GF-D8 (cell line): ENCODE measurements at places on chromosomes 11 and 22.

DNA sequence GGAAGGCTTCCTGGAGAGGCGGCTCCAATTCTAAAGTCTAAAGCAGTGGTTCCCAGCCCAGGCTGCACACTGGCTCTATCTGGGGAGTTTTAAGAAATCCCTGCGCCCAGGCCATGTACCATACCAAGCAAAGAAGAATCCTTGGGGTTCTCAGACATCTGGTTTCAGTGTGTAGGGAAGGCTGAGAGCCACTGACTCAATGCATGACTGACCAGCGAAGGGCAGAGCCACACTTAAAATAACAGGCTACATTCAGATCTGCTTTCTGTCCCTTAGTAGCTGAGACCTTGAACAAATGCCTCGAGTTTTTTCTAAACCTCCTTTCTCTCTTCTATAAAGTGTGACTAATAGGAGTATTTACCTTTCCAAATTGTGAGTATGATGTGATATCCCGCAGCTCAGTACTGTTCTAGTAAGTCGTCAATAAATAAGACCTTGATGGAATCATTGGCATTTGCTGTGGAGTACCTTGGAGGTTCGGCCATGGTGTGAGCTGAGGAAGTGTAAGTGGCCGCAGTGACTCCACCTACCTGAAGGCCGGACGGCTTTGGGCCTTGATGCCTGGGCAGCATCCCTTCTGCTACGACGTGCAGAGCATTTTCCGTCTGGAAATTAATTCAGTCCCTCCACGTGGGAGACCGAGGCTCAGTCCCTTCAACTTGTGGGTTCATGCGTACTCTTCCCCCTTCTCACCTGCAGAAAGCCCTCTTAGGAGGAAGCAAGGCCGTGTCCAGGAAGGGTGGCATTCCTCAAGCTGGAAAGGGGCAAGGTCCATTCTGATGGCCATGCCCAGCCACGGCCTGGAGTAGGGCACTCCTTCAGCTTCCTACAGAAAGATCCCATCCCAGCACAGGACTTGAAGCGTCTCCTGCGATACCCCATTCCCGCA, 25.1 kb downstream of the GLB1L2 start:
- no peak for DNase-seq

- no peak for DNase-seq
Observed at GRCh38 chr22:27972732-27973698, 54.0 kb upstream of the PITPNB start.

- no peak for DNase-seq
Observed at GRCh38 chr11:6319001-6319703, 1.1 kb downstream of the CAVIN3 start.

- no peak for DNase-seq
Observed at GRCh38 chr11:83682611-83682973, 396.4 kb upstream of the CCDC90B start.

DNA sequence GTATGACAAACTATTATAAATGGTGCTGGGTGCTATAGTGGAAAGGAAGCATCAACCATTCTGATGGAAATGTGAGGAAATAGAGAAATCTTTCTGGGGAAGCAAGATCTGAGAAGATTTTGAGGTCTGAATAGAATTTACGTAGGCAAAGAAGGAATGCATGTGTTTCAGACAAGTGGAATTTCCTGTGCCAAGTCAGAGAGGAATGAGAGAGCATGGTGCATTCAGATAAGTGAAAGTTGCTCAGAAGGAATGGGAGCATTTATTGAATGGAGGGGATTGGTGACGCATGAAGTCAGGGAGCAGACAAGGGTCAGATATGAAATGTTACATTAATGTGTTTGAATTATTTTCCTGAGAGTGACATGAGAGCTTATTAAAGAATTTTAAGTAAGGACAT, 725.5 kb downstream of the METTL15 start:
- DNase-seq, result no peak

DNA sequence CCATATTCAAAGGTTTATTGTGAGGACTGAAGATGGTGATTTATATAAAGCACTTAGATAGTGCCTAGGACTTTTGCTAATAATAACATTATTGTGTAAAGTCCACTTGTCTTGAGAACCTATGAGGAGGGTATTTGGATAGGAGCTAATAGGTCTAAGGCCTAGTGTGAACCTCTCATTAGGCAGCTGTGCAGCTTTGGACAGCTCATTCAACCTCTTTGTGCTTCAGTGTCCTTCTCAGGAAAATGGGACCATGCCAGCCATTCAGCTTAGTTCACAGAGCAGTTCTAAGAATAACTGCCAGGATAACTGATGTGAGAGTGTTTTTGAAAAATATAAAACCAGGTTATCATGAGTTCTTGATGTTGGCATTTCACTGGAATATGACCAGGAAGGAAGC, 56.2 kb downstream of the NAV2 start:
- no peak for DNase-seq

GRCh38 chr11:67282155-67282875, 6.8 kb upstream of the ANKRD13D start:
- no peak for DNase-seq

GRCh38 chr11:129505266-129505665, 129.6 kb downstream of the BARX2 start:
- no peak for DNase-seq

- DNase-seq, result no peak
Observed at GRCh38 chr11:86948733-86949132, 6.5 kb downstream of the FZD4 start.

GRCh38 chr11:45810431-45811108, 5.6 kb downstream of the SLC35C1 start:
- DNase-seq, result no peak

GRCh38 chr11:76455331-76455730, 10.5 kb downstream of the EMSY start:
- no peak for DNase-seq

GRCh38 chr11:76033699-76034098, 172.6 kb downstream of the WNT11 start:
- no peak for DNase-seq

DNA sequence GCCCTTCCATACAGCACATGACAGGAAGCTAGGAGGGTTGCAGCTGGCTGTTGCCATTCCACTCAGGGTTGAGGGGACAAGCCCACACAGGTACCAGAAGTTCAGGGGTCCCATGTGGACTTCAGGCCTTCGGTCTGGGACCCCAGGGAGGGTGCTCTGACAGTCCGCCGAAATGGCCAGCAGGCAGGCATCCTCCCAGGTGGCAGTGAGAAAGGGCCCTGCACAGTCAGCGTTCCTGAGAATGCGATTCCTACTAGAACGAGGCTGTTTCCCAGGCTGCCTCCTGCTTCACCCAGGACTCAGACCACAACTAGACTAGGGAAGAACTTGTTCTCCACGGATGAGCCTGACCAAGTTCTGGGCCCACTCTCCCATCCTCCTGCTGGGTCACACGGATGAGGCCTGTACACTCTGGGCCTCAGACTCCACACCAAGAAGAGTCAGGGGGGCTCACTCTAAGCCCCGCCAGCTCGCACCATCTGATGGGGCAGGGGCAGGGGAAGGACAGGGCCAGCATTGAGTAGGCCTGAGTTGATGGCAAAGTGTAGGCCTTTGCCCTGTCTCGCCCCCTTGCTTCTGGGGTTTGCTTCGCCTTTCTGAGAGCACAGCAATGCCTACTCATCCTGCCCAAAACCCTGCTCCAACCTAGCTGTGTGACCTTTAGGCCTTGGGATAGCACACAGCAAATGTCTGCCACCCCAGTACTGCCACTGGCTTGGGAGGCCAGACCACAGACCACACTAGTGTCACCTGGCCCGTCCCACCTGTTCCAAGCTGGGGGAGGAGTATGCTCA, 14.0 kb downstream of the KCNQ1OT1 start:
- no peak for DNase-seq

GRCh38 chr22:36347094-36347493, 40.7 kb downstream of the MYH9 start:
- DNase-seq, result no peak

DNA sequence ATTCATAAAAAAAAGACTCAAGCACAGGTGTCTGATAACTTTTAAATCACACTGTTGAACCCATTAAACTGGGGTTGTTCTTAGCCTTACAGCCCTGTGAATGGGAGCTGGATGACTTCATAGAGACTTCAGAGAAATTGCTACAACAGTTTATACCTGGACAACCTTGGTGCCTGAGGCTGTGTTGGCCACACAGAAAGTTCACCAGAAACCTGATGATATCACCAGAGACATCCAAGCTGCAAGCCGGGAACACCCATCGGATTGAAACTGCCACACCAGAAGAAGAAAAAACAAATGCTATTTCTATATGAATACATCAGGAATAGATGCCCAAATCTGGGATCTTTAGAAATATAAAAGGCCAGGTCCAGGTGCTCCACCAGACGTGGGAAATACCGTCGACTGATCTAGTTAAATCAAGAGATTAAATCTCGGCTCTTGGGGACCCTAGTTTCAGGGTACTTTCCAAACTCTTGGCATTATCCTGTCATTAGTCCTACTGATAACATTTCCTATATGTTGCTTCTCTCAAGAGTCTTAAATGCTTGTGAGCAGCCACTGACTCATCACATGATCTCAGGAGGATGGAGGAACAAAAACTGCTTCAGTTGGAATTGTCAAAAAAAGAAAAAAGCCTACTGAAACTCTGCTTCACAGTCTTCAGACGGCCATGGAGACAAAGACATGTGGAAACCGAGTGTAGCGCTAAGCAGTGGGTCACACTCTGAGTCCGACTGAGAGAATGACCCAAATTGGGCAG, 28.6 kb upstream of the APOL5 start:
- no peak for DNase-seq

- DNase-seq, result no peak
Observed at GRCh38 chr22:46770726-46771125, 8.3 kb downstream of the TBC1D22A start.
